ENCODE measurements at places on chromosomes 13 and 19.

DNA sequence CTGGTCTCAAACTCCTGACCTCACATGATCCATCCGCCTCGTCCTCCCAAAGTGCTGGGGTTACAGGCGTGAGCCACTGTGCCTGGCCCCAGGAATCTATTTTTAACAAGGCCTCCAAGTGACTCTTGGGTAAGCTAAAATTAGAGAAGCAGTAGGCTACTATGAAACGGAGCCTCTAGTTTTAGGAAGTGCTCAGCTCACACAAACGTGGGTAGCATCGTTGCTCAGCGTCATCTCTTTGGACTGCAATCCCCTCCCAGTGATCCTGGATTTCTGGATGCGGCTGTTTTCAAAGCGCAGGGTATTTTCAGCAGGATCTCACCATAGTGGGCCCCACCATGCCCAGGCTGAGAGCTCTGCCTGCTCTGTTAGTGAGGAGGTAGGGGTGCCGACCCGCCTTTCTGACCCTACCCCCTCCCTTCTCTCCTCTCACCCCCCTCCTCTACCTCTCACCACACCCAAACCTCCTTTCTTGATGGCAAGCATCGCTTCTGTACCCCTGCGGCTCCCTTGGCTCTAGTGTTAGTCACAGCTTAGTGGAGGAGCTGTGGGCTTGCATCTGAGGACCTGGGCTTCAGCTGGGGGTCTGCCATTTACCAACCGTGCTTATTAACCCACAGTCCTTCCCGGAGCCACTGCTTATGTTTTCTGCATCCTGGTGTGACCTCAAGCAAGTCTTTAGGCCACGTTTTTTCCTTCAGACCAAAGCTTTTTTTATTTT lies 34.2 kb downstream of the GJA3 start:
- DNase-seq: no peak

DNA sequence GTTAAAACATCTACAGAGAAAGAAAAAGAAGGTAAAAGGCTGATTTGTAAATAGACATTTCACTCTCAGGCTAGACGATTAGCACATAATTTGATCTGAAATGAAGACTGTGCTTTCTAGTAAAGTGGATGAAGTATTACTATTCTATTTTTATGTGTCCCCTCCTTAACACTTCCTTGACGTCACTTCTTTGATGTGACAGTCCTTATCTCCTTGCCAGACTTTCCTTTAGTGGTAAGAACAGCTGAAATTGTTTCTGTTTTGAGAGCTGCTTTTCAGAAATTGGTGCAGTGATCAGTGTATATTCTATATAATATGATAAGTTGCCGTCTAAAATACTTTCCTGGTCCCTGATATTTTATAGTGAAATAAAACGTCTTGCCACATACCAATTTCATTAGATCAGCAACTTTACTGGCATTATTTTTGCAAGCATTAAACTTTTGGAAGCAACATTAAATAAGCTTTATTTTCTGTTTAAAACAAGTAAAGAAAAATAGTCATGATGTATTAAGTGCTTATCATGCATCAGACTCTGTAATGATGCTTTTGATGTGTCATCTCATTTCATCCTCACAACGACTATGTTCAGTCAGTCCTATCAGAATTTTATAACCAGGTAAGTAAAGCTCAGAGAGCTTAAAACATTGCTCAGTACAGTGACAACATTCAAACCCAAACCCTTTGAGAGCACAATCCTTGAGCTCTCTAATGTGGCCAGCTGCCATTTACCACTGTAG lies 210.3 kb upstream of the PCDH9 start:
- no peak for DNase-seq

DNA sequence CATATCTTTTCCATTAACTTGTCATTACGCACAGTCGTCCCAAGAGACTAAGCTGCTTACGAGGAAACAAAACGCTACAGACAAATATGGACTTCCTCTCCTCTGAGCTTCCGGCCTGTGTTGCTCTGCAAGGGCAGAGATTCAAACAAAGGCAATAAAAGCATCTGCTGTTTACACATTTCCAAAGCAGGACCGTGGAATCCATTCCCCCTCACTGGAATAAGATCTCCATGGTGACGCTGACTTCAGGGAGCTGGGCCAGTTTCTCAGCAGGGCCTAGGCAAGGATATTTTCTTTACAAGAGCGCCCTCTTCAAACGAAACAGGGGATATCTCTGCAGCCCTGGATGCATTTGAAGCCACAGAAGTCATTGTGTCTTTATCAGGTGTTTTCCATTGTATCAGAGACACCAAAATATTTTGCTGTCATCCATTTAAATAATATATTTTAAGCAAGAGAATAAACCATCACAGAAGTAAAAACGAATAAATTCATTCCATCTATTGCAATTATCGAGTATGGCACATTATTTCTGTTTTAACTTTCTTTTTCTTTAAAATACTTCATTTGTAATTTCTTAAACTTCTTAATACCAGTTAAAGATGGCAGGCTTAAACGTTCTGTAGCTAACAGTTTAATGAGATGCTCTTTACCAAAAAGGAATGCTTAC lies 177.5 kb downstream of the DCLK1 start:
- peak; percentile 96 for DNase-seq

DNA sequence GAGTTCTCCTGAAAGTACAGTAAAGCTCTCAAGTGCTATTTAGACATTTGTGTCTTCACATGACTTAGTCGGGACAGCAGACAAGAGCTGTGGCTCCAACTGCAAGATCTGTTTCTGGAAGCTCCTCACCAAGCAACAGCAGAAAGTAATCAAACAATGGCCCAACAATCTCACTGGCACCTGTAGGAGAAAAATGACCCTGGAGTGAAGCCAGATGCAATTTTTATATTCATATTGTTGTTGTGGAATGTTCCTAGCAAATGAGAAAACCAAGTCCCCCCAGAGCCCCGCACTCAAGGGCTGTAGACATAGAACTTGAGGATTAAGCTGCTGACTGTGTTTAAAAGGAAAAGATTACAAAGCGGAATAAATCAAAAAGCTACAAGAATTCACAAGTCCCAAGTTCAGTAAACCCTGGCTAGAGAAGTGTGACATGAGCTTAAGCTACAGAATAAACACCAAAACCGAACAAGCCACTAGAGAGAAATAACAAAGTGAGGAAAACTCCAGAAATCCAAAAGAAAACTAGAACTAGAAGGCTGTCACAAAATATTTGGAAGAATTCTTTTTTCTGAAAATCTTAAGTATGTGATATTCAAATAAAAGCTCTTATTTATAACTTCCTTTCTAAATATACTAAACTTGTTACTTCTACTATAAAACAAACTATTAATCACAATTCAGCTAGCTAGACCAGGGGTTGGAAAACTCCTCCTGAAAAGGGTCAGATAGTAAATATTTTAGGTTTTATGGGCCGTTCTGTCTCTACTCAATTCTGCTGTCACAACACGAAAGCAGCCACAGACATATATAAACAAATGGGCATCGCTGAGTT lies 454.5 kb downstream of the SUCLA2 start:
- DNase-seq: no peak

DNA sequence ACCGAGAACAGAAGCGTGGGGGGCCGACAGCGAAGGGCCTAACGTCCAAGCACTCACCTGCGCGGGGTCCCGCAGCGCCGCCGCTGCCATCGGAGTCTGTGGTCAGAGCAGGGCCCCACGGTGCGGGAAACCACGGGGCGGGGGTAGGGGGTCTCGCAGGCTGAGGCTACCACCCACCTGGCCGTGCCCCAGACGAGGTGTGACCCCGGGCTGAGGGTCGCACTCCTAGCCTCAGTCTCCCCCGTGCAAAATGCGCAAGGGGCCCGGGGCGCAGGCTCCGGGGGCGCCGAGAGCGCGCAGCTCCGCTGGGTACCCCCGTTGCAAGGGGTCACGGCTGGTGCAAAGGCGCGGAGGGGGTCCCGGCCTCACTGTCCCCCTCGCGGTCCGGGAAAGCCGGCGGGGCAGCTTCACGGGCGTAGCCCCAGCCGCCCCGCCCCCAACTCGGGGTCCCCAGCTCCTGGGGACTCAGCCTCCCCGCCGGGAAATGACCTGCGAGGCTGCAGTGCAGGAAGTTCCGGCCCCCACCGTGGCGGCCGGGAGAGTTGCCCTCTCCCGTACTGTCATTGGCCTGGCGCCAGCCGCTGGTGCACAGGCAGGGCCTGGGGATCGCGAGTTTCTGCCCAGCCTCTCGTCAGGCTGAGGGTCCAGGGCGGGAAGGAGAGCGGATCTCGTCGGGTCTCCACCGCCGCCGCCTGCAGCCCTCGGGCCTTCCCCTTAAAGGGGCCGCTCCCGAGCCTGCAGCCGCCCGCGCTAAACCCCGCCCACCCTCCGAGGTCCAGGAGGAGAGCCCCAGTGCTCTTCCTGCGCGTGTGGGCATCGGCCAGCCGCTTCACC lies at the start of gene ZNF792:
Gene ZNF792 (minus strand): TSS at position 657 of the 834 bp plus-strand sequence. CDS start 567 bp downstream, at position 90.
- DNase-seq: peak; percentile 1

- DNase-seq: no peak
Measured at GRCh38 chr13:76733671-76734070, 152.5 kb downstream of the KCTD12 start.

DNA sequence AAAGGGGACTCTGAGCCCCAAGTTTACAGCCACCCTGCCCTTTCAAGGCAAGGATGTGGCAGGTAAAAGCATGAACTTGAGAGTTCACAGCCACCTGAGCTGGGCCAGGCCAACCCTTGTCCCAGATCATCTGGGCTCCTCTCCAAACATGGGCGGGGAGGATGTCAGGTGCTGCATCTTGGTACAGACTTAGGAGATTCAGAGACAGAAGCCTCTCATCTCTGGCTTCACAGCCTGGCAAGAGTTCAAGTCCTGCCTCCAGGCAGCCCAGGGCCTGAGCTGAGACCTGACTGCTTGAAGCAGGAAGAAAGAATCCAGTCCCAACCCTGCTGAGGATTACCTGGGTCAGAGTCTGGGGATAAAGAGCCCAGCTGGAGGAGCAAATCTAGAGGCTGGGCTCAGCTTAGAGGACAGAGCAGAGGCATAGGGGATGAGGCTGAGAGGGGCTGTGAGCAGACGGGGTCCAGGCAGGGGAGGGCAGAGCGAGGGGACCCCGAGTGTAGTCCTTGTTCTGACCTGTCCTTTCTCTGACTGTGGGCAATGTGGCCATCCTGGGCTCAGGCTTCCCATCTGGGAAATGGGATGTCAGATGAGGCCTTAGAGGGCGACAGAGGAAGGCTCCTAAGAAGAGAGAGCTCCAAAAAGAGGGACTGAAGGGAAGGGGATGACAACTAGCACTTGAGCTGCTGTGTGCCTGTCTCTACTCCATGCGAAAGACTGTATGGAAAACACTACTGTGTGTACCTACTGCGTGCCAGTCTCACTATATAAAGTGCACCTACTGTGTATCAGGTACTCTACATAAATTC lies 6.6 kb upstream of the OR10H5 start:
- DNase-seq: no peak

DNA sequence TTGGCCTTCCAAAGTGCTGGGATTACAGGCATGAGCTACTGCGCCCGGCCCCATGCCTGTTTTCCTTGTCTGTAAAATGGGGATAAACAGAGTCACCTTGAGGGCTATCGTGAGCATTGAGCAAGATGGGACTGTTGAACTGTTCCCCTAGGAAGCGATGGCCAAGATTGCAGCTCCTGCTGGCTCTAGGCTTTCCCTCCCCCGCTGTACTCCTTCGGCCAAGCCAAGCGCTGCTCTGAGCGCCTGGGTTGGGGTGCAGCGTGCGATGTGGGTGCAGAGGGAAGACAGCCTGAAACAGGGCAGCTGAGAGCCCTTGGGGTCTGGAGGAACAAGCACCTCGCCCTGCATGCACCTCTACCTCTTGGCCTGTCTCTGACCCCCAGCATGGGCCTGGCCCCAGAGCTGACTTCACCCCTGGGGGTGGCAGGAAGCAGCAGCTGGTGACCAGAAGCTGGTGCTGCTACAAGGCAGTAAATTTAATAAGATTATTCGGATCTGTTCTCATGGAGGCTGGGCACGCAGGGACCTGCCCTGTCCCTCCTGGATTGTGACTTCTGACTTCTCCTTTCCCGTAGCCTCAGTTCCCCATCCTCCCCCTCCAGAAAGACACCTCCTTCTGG lies 5.3 kb downstream of the GNG8 start:
- no peak for DNase-seq

GRCh38 chr19:4354897-4355296 lies 11.5 kb downstream of the MPND start:
- DNase-seq: no peak

- DNase-seq: no peak
Measured at GRCh38 chr19:51127755-51128154, 3.0 kb downstream of the SIGLEC9 start.

DNA sequence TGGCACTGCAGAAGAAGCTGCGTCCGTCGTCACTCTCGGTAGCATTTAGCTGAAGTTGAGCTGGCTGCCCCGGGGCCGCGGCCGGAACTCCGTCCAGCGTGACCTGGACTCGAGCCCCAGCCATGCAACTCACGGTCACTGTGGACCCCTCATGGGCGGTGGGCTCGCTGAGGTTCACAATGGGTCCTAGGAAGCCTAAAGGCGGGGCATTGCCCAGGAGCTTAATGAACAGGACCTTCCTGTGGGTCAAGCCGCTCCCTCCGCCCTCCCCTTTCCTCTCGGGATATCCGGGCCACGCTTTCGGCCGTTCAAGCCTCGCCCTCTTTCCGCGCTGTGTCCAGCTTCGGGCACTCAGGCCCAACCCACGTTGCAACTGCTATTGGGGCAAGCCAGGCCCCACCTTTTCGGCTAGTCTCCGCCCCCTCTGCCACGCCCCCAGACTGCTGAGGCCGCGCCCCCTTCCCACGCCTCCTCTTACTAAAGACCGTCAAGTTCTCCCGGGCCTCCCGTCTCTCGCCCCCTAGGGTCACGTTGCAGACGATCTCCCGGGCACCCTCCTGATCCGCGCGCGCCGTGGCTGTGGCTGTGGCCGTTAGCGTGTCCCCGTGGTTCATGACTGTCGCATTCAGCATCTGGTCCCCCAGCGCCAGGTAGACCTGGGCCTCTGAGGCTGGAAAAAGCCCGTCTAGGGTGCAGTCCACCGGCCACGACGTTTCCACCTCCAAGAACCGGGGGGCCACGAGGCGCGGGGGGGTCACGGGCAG lies 1.4 kb upstream of the RAVER1 start:
- DNase-seq: peak; percentile 34

DNA sequence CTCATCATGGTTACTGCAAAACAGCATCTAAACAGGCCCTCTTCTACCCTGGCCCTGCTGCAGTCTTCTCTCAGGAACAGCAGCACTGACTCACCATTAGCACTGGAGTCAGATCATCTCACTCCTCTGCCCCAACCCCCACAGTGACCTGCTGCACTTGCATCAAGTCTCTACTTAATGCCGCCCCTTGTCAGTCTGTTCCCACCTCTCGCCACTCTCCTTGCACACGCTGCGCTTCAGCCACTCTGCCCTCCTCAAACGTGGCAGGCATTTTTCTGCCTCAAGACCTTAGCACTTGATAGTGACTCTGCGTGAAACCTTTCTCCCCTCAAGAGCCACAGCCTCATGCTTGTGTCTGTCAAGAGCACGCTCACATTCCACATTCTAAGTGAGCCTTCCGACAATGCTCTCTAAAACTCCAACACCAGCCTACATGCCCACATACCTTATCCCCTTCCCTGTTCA lies 22.1 kb downstream of the MIPEP start:
- no peak for DNase-seq
